ENCODE measurements at places on chromosomes 11 and 22.

GRCh38 chr22:39215070-39215396, 29.7 kb downstream of the PDGFB start:
- DNase-seq, result no peak

- no peak for DNase-seq
Observed at GRCh38 chr11:69392104-69392653, 89.3 kb upstream of the LINC01488 start.

- no peak for DNase-seq
Observed at GRCh38 chr11:95593111-95593510, 196.5 kb downstream of the FAM76B start.

DNA sequence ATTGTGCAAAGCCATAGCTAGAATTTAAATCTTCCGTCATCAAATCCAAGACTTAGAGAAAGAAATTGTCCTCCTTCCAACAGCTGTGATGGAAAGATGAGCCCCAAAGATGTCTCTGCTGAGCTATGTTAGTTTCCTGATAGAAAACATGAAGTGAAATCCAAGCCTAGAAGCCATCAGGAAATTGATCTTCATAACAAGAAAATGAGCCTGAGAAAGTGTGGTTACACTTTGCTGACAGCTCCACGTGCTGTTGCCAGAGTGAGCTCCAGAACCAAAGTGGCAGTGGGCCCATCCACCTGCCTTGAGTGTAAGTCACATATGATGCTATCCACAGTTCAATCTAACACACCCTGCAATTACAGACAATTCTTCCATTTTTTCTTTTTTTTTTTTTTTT, 58.0 kb upstream of the UBASH3B start:
- no peak for DNase-seq

GRCh38 chr11:83044958-83045712, 26.6 kb downstream of the RAB30 start:
- no peak for DNase-seq

- DNase-seq, result no peak
Observed at GRCh38 chr11:128525411-128526243, 61.7 kb downstream of the ETS1 start.

- DNase-seq, result no peak
Observed at GRCh38 chr22:42425989-42426355, 6.2 kb downstream of the NFAM1 start.

DNA sequence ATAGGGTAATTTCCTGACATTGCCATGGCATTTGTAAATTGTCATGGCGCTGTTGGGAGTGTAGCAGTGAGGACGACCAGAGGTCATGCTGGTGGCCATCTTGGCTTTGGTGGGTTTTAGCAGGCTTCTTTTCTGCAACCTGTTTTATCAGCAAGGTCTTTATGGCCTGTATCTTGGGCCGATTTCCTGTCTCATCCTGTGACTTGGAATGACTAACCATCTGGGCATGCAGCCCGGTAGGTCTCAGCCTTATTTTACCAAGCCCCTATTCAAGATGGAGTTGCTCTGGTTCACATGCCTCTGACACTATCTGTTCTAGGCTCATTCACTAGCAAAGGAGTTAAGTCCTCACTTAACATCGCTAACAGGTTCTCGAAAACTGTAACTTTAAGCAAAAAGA, 1374.2 kb downstream of the FAM181B start:
- no peak for DNase-seq

DNA sequence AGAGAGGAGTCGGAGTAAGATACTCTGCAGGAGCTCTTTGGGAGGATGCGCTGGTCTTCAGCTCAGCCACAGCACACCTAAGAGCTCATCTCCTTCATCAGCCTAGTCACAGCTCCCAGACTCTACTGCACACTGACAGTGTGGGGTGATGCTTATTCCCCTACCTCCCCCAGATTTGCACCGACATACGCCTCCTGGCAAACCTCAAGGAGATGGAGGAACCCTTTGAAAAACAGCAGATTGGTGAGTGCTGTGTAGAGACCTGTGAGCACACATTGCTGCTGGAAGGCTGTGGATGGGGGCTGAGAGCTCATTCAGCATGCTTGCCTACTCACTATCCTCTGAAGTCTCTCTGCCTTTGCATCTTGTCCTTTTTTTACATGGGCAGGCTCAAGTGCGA, 9.3 kb upstream of the SGSM3 start:
- DNase-seq, result no peak

GRCh38 chr11:2883979-2884815, 1.4 kb downstream of the CDKN1C start:
- no peak for DNase-seq

DNA sequence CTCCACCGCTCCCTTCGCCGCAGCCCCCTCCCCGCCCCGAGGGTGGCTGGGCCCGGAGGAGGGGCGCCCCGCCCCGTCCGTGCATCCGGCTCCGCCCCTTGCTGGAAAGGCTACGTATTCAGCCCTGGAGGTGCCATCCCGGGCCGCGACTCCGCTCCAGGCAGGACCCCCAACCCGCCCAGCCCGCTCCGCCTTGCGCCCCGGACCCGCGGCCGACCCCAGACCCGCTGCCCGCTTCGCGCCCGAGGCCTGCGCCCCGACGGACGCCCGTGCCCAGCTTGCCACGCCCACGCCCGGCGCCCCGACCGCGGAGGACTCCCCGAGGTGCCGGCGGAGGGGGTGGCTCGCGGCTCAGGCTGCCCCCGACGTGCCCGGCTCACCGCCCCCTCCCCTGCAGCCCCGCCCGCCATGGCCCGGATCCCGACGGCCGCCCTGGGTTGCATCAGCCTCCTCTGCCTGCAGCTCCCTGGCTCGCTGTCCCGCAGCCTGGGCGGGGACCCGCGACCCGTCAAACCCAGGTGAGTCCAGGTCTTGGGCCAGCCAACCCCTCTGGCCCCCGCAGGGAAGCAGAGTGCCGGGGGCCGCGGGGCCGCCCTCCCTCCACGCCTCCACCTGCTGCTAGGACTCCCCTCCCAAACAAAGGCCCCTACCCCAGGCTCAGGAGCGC, at the start of gene ADM2:
Gene ADM2 (plus strand): TSS at position 104 of the 667 bp plus-strand sequence. CDS start 305 bp downstream, at position 409.
- peak; percentile 51 for DNase-seq

DNA sequence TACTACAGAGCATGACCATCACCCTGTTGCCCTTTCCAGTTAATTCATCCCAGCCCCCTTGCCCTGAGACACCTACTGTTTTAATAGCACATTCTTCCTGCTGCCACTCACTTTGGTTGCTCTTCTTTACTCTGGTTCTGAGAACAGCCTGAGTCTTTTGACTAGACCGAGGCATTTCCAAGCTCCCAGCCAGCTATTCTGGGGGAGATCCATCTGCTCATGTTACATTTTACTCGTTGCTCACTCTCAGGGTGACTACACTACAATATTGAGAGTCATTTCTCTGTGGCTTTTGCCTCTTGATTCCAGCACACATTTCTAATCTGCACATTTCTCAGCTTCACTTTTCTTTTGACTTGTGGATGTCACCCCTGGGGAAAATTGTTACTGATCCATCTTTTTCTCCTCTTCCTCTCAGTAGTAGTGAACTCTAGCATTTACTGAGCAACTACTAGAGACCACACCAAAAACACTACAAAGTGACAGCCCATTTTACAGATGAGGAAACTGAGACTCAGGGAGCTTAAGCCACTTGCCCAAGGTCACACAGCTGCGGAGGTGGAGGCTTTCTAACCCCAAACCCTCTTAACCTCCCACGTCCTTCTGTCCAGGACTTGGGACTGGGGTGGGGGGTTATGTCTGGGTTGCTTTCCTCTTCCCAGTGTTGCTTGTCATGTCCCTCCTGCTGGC, 117.8 kb downstream of the C11orf91 start:
- DNase-seq, result no peak

DNA sequence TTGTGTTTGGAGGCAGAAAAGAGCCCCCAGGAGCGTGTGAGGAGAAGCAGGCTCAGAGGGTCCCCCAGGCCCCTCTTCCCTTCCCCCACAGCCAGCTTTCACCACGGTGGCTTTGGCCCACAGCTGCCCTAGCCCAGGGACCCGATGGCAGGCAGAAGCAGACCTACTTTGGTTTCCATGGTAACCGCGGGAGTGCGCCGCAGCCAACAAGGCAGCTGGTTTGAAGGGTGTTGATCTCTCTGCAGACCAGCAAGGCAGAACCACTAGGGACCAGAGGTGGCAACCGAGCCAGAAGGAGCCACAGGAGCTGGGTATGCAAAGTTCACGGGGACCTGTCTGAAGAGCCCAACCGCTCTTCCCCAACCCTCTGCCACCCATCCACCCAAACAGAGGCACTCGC, 69.4 kb downstream of the BUD13 start:
- DNase-seq, result no peak

DNA sequence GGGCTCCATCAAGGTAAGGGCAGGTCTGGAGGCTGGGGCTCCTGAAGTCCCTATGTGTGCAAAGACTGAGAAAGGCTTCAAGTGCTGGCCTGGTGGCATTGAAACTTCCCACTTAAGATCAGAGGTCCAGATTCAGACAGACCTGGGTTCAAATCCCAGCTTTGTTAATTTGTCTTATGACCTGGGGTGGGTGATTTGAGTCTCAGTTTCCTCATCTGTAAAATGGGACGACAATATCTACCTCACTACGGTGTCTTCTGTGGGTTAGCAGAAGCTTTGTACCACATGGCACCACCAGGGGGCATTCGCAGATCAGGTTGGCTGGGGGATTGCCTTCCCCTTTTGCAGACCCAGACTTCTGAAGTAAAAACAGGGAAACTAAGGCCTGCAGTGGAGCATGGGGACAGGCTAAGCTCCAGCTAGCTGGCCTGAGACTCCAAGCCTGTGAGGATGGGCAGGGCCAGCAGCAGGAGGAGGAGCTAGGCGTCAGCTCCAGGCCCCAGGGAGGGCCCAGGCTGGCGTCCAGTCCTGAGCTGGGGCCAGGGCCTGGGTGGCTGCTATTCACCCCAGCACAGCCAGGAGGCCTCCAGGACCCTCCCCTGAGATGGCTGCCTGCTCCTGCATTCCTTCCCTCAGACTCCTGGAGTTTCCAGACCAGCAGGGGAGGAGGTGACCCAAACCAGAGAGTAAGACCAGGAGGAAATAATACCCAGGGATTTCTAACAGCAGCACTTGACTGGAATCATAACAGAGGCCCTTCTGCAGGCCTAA, 1.5 kb downstream of the CASTOR1 start:
- peak; percentile 81 for DNase-seq

DNA sequence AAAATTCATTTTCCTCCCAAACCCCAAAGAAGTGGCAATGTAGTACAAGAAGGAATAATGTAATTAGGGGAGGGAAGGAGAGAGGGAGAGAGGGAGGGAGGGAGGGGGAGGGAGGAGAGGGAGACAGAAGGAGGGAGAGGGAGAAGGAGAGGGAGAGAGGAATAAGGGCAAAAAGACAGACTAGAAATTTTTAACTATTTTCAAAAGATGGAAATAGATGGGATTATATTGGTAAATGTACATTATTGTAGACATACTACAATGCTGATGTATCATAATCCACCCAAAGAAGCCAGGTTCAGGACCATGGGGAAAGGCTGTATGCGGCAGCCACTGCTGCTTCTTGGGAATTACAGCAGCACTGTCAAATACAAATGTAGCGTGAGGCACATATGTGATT, 74.3 kb downstream of the GAB2 start:
- no peak for DNase-seq

GRCh38 chr11:114340311-114341131, 44.3 kb downstream of the NNMT start:
- no peak for DNase-seq

DNA sequence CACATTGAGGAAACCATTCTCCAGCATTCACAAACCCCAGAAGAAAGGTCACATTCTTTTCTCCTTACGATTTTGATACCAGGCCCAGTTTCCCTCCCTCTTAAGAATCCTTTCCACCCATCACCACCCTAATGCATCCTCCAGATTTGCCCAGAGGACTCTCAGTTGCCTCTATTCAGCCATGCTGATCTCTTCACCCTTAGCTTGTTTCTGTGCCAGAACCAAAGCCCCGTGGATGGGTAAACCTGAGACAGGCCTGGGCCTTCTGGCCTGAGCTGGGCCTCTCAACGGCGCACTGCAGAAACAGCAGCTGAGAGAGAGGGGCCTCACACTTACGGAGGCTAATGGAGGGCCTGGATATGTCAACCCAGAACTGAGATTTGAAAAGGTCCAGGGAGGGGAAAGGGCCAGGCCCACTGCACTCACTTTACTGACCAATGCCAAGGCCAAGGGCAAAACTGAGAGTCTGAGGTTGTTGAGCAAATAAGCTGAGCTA, 32.2 kb upstream of the OAF start:
- DNase-seq, result peak; percentile 3

GRCh38 chr22:38710351-38710750, 4.6 kb downstream of the GTPBP1 start:
- no peak for DNase-seq

DNA sequence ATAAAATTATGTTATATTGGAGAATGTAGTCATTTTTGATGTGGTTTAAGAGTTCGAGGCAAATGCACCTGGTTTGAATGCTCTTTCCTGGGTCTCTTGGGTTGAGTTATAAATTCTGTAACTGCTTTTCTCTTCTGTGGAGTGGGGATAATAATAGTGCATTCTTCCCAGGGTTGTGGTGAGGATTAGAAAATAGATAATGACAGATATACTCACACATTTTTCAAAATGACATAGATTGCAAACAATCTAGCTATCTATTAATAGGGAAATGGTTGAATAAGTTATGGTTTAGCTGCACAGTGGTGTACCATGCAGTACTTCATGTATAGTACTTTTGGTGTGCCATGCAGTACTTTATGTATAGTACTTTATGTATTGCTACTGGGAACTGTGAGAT, 67.4 kb downstream of the SWAP70 start:
- no peak for DNase-seq

DNA sequence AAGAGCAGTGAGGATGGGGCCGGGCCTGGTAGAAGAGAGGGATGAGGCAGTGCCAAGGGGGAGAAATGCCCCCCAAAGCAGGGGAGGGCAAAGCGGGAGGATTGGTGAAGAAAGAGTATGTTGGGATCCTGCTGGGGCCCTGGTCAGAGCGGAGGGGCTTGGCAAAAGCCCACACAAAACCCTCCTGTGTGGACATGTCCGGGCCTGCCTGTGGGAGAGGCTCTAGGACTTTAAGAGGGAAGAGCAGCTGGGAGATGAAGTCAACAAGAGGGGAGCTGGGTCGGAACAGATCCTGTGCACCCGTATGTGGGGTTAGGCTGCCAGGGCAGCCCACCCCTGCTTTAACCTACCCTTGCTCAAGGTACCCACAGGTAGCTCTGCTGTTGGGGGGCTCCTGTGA, 25.8 kb downstream of the ART5 start:
- DNase-seq, result no peak

DNA sequence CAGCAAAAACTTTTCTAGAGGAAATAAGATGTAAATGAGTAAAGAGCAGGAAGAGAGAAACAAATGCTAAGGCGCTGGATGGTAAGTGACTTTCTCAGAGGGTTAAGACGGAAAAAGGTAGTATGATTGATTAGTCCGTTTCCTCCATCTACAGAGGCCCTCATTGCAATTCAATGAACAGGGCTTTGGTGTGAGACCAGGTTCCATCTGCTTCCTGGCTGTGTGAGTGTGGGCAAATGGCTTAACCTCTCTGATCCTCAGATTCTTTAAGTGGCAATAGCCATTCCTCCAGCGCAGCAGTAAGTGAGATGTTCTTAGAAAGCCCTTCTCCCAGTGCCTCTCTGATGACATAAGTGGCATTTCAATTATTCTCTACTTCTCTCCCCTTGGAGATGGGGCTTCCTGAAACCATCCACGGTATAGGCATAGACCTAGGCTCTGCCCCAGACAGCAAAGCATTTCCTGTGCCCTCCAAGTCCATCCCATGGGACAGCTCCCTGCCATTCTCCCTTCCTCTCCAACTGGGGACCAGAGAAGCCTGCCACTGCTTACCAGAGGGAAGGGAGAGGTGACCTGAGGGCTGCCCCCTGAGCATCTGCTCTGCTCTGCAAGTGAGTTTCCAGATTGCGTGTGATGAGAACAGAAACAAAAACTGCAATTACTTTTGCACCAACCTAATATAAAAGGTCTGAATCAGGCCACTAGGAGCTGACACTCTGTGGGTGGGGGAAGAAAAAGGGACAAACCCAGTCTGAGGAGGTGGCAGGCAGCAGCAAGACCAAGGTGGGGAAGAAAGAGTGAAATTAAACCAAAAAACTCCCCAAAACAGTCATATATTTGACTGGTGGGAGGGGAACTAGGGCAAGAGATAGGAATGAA, 12.7 kb upstream of the CD44 start:
- DNase-seq, result no peak
